ENCODE measurements at places on chromosomes 2 and 18.
A peak's percentile ranks its signal among the peaks of the same experiment; 100 is the strongest.

GRCh38 chr2:109217362-109218086 lies 88.5 kb downstream of the SH3RF3 start:
- no peak for DNase-seq

- no peak for DNase-seq
Measured at GRCh38 chr2:231399046-231399852, 3.7 kb downstream of the B3GNT7 start.

DNA sequence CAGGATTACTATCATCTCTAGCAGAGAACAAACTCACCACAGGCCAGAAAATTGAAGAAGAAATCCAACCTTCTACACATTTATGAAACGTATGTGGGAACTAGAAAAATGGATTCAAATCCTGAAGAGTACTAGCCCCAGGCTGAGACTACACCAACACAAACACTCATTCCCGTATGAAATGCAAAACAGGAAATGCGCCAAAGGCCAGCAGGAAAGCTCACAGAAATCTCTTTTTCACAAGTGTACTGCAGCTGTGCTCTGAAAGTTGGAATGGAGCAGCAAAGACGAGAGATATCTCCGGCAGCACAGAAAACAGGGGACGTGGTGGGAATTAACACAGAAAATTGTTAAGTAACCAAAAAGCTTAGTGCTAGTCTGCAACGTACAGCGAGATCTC lies 913.5 kb downstream of the TDRD15 start:
- DNase-seq: no peak

- no peak for DNase-seq
Measured at GRCh38 chr2:205438241-205438640, 244.1 kb upstream of the NRP2 start.

- DNase-seq: no peak
Measured at GRCh38 chr18:49892148-49892924, 79.0 kb upstream of the ACAA2 start.

DNA sequence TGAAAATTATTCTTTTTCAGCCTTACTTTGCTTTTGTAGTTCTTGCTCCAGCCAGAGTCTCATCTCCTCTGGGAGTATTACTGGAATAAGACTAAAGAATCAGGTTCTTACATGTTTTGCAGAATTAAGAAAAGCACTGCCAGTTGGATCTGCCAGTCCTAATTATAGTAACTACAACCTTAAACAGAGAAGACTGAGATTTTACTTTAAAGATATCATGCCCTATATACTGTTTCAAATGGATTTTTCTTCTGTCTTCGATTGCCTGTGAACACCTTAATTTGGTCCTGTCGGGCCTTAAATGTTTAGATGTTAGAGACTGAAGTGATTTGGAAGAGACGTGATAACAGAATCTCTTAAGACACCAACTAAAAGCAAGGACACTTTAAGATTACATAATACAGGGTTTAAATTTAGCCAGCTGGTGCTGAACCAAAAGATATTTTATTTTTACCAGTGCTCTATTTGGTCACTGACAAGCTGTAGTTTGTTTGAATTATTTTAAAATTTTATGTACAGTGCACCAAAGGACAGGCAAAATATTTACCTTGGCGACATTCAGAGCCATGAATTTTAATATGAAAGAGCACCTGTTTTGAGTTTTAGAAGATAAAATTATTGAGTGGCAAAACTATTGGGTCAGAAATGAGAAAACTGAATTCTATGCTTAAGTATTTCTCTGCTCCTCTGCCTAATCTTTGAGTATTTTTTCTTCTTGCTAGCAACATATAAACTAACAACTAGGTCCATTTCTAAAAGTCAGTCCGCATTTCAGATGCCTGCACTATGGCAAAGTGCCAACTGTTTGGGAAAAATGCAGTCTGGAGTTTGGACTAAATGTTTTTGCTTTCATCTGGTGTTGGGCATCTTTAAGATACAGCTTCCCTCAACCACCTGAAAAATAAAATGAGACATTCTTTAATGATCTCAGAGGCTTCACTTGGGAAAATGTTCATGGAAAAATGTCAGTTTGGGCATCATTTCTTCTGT lies 300.0 kb downstream of the XIRP2 start:
- DNase-seq: no peak

GRCh38 chr2:199778655-199779054 lies 72.3 kb downstream of the FTCDNL1 start:
- no peak for DNase-seq

- DNase-seq: no peak
Measured at GRCh38 chr18:80196528-80197320, 50.6 kb downstream of the PARD6G start.

- DNase-seq: no peak
Measured at GRCh38 chr2:40394597-40394996, 57.3 kb downstream of the SLC8A1 start.

DNA sequence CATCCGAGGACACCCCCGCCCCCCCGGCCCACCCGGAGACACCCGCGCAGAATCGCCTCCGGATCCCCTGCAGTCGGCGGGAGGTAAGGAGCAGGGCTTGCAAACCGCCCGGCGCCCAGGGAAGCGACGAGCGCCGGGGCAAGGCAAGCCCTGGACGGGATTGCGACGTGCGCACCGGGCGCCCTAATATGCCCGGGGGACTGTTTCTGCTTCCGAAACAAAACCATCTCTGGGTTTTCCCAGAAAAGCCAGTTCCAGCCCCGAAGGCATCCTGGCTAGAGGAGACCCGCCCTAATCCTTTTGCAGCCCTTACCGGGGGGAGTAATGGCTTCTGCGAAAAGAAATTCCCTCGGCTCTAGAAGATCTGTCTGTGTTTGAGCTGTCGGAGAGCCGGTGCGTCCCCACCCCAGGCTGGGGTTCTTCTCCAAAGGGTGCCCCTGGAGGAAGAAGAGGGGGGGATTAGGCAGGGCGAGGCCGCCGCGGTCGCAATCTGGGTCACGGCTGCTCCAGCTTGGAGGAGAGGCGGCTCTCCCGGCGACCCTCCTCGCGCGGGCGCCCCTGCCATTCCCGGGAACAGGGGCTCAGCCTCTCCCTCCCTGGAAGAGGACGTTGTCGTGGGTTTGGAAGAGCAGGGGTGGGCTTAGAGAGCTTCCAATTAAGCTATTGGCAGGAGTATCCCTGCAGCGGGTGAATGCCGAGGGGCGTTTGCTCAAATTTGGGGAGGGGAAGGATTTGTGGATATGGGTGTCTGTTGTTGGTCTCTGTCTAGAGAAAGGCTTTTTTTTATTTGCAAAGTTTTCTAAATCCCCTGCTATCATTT lies 521 bp downstream of the MYCN start:
- no peak for DNase-seq

- no peak for DNase-seq
Measured at GRCh38 chr2:112910219-112910618, 746 bp upstream of the IL37 start.

- DNase-seq: no peak
Measured at GRCh38 chr2:195570329-195570728, 86.7 kb upstream of the SLC39A10 start.

DNA sequence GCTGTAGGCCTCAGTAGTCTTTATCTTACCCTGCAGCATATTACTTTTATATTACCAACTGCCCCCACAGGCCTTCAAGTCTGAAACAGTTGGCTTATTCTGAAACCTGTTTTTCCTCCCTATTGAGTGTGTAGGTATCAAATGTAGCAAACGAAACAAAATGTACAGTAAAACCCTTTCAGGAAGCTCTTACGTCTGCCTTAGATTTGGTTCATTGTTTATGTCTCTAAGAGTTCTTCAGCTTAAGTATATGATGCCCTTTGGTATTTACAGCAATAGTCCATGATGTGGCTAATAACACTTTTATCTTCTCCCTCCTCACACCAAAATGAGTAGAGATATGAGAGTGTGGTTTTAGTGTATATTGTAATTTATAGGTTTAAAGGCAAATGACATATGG lies 108.8 kb downstream of the DOCK10 start:
- DNase-seq: no peak

DNA sequence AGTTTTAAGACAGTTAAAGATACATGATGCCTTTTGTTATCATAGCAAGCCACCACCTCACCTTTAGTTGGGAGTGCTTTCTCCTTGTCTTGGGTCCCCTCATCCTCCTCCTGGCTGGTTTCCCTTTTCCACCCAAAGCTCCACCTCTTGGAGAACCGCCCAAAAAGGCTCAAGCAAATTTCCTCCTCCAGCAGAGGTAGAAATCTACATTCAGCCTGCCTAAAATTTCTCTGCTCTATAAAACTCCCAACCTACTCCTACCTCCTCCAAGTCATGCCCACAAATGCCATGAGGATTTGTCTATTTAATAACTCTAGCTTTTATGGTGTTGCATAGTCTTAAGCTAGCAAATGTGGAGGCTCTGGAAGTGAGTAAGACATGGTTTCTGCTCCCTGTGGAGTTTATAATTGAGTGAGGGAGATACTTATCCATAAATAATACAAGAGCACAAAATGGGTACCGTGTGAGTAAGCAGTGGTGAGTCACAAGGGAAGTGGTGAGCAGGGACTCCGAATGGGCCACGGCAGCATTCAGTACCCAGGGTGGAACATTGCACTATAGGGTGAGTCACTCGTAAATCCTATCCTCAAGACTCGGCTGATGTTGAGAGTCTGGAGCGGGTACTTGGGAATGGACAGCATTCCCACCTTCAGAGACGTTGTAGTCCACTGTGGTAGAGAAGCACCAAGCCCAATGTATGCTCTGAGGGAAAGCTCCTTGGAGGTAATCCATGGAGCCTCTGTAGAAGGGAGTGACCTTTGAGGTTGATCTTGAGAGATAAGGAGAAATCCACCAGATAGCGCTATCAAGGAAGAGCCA lies 146.3 kb downstream of the RTN4 start:
- DNase-seq: peak; percentile 32

DNA sequence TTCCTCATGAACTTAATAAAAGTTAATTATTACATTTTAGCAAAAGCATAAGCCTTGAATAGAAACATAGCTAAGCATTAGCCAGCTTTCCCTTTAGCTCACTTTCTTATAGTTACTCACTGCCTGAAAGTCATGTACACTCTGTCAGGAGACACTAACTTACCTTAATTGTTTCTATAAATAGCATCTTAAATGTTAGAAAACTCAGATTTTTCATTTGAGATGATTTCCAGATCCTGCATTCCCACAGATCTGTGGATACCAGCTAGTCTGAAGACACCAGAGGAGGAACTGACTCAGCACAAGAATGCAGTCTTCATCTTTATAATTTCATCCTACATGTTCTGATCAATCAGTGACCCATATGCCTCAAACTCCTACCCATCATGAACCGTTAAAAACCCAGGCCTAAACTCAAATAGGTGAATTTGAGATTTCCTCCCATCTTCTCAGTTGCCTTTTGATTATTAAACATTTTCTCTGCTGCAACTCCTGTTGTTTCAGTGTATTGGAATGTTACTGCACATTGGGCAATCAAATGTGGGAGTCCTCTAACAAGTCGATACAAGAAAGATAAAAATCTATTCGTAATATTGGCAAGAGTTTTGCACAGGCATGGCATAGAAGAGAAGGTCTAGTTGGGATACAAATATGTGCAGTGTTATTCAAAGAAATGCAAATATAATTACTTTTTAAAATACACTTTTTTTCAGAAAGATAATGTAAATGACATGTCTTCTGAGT lies 857.4 kb upstream of the CDH2 start:
- DNase-seq: no peak

GRCh38 chr18:56286775-56287325 lies 351.5 kb downstream of the TXNL1 start:
- no peak for DNase-seq

GRCh38 chr2:218332920-218333645 lies 23.6 kb upstream of the CATIP start:
- no peak for DNase-seq

- DNase-seq: no peak
Measured at GRCh38 chr2:96636551-96637171, 1.5 kb downstream of the KANSL3 start.

DNA sequence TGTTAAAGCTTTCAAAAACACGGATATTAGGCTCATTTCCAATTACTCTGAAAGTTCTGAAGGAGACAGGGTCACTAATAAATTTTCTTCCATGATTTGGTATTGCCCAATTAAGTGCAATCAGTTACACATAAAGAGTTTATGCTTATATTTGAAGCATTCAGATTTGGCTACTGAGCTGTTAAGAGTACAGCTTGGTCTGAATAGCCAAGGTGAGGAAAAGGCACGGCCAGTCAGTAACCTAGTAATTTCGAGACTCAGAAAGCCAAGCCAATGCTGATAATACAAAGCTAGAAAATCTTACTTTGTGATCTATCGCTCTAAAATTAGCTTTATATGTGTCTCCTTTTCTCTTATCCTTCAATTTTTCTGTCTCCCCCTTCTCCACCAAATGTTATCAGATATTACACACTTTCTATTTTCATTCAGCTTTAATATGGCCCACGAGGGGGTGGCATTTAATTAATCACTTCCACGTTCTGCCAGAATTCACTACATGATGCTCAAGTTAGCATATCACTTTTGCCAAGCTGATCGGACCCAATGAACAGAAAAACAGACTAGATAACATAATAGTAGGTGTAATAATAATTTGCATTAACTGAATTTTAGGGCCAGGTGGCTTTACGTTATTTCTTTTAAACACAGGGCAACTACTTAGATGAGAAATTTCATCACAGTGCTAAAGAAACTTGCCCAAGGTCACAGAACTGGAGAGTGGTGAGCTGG lies 138.4 kb downstream of the TCF4 start:
- no peak for DNase-seq

DNA sequence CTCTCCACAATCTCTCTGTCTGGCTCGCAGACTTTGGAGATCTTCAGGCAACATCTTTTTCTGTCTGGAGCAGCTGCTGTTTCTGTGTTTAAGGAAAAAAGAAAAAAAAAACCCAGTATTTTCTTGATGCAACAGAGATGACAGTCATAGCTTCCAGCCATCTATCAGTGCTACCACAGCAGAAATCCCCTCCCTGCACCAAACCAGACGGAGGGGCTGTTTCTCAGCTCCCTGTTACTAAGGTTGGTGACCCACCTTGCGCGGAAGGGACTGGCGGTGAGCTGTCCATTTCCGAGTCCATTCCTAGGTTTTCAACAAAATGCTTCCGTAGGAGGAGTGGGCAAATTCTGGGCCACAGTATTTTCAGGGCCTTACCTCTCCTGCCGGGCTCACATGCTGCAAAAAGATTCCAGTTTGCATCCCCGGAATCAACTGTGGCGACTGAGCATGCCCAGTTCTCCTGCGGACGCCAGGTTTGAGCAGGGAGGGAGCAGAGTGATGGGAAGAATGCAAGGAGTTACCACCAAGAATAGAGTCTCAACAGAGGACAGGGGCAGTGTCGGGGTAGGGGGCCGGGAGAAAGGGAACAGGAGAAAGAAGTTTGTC lies 1.2 kb downstream of the SLC4A10 start:
- DNase-seq: no peak

GRCh38 chr2:158677542-158677941 lies 117.6 kb upstream of the DAPL1 start:
- DNase-seq: no peak

DNA sequence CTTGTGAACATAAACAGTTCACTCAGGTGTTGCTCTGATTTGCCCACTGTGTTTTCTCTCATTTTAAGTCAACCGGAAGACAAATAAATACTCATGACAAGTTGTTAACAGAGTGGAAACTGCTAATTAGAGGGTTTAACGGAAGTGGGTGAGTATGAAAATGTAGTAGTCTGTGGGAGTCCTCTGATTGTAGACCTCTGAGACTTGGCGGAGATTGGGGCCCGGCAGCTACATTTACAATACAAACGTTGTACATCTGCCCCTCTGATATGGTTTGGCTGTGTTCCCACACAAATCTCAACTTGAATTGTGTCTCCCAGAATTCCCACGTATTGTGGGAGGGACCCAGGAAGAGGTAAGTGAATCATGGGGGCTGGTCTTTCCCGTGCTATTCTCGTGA lies 107.3 kb upstream of the FAM98A start:
- no peak for DNase-seq
